ENCODE measurements at places on chromosomes 6 and 20.

- no peak overlapping the region for H3K27ac ChIP-seq
- no peak overlapping the region for H3K4me3 ChIP-seq
- no peaks in the 10 kb centered on the region for H3K4me1 ChIP-seq
Observed at GRCh38 chr6:30219244-30219643, 6.0 kb upstream of the TRIM26 start.

GRCh38 chr6:3356056-3356823 lies 97.5 kb downstream of the PSMG4 start:
- H3K4me1 ChIP-seq = no peaks in the 10 kb centered on the region
- peak; percentile 81 for DNase-seq
- peaks cover 16% of the 10 kb centered on the region for H3K27me3 ChIP-seq
- peak overlapping the region; percentile 47 for H3K4me3 ChIP-seq
- no peak overlapping the region for H3K27ac ChIP-seq

DNA sequence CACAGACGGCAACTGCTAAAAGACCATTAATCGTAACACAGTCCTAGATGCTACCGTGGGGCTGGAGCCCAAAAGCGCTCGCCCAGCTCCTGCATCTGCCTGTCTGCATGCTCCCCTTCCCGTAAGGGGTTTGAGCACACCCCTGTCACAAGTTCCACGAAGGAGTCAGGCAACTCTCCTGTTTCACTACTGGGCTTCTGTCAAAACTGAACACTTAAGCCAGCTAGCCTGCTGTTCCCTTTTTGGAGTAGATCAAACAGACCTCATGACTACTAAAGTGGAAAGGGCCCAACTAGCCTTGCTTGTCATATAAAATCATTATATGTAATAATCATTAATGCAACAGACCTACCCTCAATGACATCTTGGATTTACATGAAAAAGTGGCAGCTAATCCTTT lies 61.3 kb downstream of the TRMT11 start:
- no peak overlapping the region for H3K4me3 ChIP-seq
- H3K27me3 ChIP-seq = no peaks in the 10 kb centered on the region
- H3K4me1 ChIP-seq = no peaks in the 10 kb centered on the region
- no peak for DNase-seq
- no peak overlapping the region for H3K27ac ChIP-seq
- peaks cover 13% of the 10 kb centered on the region for H3K36me3 ChIP-seq

DNA sequence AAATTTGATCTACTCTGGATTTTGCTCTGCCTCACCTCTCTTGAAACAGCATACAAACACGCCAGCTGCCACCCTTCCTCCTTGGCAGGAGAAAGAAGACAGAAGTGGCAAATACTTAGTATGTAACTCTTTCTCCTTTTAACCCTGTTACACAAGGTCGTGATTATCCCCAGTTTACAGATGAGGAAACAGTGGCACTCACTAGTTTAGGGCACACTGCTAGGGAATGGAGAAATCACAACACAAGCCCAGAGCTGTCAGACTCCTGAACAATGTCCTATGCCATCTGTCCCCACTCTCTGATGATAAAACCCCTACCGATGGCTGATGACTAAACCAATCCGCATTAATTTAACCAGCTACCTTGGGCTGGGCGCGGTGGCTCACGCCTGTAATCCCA lies 79.7 kb downstream of the FGD2 start:
- no peaks in the 10 kb centered on the region for H3K27me3 ChIP-seq
- no peaks in the 10 kb centered on the region for H3K36me3 ChIP-seq
- no peak for DNase-seq
- H3K27ac ChIP-seq = no peak overlapping the region
- H3K4me1 ChIP-seq = no peaks in the 10 kb centered on the region
- no peak overlapping the region for H3K4me3 ChIP-seq

- no peak overlapping the region for H3K4me3 ChIP-seq
- no peak for DNase-seq
- no peaks in the 10 kb centered on the region for H3K36me3 ChIP-seq
- peaks cover 10% of the 10 kb centered on the region for H3K4me1 ChIP-seq
- H3K27ac ChIP-seq = no peak overlapping the region
- no peaks in the 10 kb centered on the region for H3K27me3 ChIP-seq
Observed at GRCh38 chr20:44701118-44701857, 13.9 kb upstream of the CCN5 start.
